Head of caudate nucleus (tissue), 42 donors: ENCODE measurements at places on chromosomes 7 and 10.
A peak's percentile ranks its signal among the peaks of the same experiment; 100 is the strongest.

DNA sequence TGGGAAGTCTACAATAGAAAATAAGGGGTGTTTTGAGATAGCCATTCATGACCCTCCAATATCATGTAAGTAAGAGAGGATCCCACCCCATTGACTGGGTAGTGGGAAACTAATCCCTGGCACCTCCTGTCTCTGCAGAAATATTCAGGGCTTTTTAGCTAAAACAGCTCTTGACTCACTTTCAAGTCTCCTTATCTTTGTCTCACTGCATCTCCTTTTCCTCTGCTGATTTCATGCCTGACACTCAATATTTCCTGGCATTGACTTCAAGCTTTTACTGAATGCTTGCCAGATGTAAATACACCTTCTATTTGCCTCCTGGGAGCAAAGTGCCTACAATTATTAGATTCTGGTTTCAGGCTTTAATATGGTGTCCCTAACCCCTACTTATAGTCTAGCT, 57.1 kb downstream of the CHRM2 start:
- no peak for DNase-seq

DNA sequence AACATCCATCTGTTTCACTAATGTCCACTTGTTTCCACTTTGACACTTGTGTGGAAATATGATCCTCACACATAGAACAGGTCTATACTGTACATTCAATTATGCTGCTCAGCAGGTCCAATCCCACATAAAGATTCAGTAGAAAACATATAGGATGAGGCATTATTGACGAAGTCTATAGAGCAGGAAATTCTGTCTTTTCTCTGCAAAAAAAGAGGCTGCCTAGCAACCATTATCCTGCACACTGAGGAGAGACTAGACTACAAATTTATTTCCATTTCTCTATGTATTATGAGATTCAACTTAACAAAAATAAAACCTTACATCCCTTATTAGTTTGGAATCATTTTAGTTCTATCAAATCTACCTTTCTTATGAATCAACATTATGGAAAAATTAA, 204.6 kb upstream of the POM121L12 start:
- no peak for DNase-seq

GRCh38 chr10:70191161-70191971, 21.1 kb upstream of the SAR1A start:
- no peak for DNase-seq

GRCh38 chr7:156515911-156516790, 124.4 kb upstream of the RNF32 start:
- DNase-seq: peak; percentile 52

DNA sequence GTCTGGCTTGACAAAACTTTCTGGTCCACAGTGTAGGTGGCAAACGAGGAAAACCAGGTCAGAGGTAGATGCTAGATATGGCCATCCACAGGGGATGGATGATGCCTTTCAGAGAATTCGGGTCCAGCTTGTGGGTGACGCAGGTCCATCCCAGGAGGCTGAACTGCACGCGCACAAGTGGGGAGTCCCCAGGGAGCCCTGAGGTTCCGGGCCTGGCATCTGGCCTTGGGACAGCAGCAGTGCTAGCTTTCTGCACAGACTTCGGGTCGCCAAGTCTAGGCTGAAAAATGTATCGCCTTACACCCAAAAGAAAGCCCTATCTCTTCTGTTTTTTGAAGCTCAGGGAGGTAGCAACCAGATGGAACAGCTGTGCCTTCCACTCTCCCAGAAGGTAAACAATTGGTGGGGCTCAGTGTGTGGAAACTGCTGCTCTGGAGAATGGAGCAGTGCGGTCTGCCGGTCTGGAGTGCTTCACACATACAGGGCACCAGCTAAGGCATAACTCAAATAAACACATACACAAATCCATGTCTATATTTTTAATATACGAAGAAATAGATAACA, 119.3 kb upstream of the ACBD5 start:
- DNase-seq: no peak

DNA sequence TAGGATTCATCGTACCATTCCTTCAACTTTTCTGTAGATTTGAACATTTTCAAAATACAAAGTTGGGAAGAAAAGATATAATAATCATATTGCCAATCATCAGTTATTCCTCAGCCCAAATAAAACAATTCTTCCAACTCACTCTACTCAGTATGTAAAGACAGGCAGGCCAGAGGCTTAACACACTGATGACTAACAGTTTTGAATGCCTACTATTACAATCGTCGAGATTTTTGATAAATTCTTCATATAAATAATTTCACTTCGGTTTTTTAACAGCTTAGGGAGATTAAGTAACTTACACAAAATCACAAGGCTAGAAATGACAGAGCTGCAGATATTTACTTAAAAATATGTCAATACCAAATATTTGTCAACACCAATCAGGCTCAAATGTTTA, 17.6 kb downstream of the CYTH3 start:
- DNase-seq: no peak

DNA sequence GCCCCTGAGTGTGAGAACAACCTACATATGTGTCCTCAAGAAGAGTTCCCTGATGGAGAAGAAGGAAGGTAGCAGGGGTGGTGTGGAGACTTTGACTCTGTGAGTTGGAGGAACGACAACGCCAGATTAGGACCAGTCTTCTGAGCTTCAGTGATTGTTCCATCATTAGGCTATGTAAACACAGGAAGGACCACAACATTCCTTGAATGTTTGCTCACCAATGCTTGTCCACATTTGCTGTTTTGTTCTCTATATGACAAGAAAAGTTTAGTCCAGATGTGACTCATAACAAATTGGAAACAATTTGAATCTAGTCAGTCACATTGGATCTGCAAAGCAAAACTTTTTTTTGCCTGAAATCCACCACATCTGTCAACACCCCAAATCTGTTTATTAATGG, 62.7 kb downstream of the ENTPD1 start:
- no peak for DNase-seq

GRCh38 chr10:111475720-111476119, 398.9 kb downstream of the ADRA2A start:
- no peak for DNase-seq

DNA sequence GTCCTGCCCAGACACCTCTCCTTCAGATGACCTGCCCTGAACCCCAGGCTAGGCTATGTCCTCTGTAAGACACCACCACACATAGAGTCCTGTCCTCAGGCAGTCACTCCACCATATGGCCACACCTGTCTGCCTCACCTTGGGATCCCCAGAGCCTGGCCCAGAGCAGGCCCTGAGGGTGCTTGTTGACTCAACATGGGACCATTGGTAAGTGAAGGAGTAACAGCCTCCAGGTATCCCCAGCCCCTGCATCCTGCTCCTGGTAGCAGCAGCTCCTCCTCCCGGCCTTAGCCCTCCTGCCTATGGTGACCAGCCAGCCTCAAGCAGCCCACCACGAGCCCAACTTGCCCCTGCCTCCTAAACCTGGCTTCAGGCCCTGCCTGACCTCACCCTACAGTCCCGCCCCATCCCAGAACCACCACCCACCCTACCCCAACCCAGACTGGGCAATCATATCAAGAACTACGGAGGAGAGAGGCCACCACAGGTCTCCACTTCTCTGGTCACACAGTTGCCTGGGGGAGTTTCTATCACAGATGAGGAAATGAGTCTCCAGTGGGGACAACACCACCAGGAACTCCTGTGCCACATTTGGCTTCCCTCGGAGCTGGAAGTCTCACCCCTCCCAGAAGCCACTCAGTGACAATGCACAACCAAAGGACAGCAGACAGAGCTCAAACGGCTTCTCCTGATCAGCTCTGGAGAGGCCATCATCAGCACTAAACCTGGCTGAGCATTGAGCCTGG, 136.6 kb downstream of the GRID1 start:
- no peak for DNase-seq

DNA sequence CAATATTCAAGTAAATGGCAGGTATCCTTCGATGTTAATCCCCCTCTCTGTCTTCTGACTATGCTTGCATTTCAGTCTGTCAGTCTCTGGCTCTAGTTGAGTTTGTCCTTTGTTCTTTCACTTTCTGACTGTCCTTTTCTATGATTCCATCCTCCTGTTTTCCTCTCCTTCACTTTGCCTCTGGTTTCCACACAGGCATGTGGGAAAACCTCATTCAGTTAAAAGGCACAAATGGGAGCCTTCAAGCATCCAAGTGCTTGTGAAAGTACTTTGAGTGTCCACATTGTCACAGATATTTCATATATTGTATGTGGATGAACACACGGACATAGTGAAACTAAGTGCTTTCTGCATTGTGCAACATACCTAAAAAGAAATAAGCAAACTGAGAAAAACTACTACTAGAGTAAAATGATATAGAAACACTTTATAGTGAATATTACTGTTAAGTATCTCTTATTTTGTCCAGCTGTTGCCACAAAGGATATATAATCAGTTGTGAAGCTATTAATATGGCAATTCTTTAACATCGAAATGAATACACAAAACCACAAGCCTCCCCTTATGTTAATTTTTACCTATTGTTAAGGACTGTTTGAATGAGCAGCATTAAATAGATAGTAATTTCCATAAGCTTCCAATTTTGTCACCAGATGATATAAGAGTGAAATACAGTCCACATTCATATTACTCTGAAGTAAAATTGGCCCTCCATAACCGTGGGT, 71.7 kb downstream of the NRBF2 start:
- no peak for DNase-seq

DNA sequence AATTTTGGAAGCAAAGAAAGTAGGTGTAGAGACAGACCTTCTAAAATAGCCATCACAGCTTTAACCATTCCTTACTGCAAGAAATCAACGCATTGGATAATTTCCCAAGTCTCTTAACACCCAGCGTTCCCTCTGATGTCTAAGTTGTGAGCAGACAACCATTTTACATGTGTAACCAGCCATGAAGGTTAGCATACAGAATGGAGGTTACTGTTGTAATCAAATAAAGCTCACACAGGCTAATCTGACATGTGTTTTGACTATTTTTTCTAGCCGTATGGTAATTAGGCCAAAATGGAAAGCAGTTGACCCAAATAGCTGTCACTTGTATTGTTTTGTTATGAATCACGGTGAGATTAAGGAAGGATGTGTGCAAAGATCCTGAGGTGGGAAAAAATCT, 336.4 kb downstream of the RNLS start:
- DNase-seq: no peak

DNA sequence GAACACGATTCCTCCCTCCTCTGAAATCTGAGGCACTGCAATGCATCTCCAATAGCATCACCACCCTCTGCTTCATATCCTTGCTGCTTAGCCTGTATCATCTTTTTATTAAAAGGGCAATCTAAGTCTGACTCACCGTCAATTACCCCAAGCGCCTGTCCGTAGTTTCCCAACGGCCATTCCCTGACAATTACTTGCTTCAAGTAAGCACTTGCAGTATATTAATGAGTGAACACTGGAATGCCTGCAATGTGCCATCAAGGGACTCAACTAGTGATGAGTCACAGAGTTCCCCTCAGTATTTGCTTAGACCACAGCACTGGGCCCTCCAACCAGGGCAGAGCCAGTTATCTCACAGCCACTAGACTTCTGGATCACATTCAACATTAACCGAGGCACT, 19.5 kb upstream of the PPP1R3C start:
- DNase-seq: no peak

- DNase-seq: no peak
Measured at GRCh38 chr7:111743244-111743847, 181.1 kb upstream of the IMMP2L start.

- no peak for DNase-seq
Measured at GRCh38 chr10:111996103-111996502, 187.5 kb downstream of the GPAM start.

DNA sequence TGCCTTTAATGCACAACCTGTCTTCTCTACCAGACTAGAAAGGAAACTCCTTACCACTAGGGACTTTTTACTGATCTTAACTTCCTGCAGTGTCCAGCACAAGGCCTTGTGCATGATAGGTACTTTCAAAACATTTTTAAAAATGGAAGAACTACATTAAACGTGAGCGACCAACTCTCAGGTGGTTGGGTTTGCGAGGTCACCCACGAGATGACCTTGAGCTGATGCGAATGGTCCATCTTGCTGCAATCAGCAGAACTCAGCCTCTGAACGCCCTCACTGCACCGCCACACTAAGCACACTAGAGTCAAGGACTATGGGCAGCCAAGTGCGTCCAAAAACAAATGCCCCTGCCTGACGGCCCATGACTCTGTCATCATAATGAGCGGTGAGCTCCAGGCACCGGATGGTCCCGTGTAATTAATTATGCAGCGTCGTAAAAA, 34.9 kb upstream of the PTF1A start:
- DNase-seq: no peak

DNA sequence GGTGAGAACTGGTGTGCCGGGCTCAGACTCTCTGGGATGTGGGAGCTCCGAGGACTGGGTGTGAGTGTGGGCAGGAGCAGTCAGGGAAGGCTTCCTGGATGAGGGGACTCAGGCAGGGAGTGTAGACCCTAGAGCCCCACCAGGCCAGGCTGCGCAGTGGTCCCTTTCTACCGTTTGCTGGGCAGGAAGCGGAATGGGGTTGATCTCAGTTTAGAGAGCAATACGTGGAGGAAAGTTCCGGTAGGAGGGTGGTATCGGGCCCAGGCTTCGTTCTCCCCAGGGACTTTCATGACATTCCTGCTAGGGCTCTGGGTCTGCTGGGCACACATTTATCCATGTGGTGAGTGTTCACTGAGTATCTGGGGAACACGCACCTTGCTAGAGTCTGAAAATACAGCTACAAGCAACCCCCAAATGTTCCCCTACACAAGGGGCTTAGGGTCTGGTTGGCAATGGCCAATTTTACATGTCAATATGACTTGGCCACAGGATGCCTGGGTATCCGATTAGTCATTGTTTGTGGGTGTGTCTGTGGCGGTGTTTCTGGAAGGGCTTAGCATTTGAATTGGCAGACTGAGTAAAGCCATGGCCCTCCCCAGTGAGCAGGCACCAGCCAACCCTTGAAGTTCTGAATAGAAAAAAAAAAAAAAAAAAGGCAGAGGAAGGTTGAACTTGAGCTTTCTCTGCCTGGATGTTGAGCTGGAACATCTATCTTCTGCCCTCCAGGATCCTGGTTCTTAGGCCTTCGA, 20.8 kb downstream of the GHRHR start:
- DNase-seq: no peak

- DNase-seq: no peak
Measured at GRCh38 chr10:35555962-35556930, 48.9 kb upstream of the GJD4 start.

DNA sequence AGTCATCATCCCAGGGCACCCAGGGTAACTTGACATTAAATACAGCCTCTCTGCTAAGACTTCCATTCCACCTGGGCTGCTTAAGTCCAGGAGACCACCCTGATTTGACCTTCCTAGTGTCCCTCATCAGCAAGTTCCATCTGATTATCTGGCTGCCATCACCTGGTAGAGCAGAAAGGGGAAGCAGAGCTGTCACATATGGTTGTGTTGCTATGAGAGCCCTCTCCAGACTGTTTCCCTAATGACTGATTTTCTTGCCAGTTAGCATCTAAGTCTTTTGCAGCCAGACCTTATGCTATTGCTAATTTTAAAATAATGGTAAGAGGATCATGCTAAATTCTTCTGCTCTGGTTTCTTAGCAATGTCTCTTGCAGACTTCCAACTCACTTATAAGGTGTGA, 38.7 kb downstream of the KCNH2 start:
- DNase-seq: no peak

DNA sequence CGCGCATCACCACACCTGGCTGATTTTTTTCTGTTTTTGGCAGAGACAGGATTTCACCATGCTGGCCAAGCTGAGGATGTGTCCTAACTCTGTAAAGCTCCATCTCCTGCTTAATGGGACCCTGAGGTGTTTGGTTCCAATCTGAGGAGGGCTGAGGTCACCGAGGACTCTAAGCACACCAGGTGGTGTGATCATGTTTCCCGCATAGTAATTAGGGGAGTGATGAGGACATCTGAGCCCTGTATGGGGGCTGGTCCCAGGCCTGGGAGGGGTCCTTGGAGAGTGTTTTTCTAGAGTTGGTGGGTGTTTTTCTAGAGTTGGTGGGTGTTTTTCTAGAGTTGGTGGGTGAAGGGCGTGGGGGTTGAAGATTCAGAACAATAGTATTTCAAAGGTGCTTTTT, 3.0 kb upstream of the ABHD11 start:
- DNase-seq: no peak
